ENCODE measurements at places on chromosomes 1 and 21.

DNA sequence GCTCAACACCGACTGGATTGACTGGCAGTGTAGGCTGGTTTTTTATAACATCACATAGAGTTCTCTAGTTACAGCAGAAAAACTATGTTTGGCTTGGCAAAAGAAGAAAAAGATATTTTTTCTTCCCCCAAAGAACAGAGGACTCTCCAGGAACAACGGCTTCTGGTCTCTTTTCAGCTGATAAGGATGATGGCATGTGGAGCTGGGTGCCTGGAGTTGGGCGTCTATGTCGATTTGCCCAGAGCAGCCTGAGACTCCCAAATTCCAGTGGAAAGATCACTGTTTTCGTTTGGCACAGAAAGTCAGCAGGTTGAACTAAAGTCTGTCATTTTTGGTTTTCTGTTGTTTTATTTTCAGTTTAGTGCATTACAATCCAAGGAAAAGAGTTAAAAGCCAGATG is 91.1 kb downstream of the SMYD2 start:
- no peak for DNase-seq

- no peak for DNase-seq
These were observed 36.0 kb upstream of the IRF2BP2 start for GRCh38 chr1:234645964-234646363.

DNA sequence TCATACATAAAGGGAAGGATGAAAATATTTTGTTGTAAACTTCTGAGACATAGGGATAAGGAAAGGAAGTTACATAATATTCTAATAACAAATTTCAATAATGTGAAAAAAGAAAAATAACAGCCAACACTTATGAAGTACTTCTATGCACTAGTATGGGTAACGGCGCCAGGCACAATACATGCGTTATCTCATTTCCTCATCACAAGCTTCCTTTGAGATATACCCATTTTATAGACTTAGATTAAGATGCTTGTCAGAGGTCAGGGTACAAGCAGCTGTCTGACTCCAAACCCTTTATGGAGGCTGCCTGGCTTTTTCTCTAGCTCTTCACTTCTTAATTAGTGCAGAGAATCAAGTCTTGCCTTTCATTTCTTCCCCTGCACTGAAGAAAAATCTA is 41.3 kb downstream of the TCP10L start:
- no peak for DNase-seq

GRCh38 chr1:220928320-220928719 is 49.1 kb downstream of the HLX start:
- no peak for DNase-seq

Data from stimulated activated CD8-positive, alpha-beta memory T cell treated with anti-CD3 and anti-CD28 coated beads, Interleukin-4, amount 100 ng/mL, for 1 hour (primary cell).